ENCODE measurements at places on chromosomes 4 and X.
A peak's percentile ranks its signal among the peaks of the same experiment; 100 is the strongest.

DNA sequence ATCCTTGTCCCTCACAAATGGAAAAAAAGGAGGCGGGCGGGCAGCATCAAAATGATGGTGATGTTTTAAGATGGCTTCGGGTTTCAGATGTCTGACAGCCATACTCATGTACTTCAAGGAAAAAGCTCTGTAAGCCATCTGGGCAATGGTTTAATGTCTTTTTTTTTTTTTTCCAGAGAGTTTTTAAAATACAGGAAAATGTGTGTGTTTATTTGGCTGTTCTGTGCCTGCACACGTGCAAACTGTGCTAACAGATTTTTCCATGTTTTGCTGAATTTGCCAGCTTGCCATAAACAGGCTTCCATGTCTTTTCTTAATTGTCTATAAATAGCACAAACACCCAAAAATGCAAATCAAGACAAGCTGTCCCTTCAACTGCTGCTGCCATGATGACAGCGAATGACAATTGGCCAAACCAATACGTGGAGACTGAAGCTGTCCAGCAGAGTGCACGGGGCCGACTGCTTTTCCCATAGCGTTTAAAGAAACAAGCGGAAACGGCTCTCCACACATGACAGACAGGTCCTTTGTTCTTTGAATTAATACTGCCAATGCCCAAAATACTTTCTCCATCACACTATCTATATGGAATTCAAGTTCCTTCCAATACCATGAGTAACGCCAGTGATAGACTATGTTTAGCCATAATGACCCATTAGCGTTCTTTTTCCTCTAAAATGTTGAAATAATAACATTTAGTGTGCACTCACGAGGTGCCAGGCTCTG lies 35.7 kb downstream of the AFAP1 start:
- no peak for DNase-seq

DNA sequence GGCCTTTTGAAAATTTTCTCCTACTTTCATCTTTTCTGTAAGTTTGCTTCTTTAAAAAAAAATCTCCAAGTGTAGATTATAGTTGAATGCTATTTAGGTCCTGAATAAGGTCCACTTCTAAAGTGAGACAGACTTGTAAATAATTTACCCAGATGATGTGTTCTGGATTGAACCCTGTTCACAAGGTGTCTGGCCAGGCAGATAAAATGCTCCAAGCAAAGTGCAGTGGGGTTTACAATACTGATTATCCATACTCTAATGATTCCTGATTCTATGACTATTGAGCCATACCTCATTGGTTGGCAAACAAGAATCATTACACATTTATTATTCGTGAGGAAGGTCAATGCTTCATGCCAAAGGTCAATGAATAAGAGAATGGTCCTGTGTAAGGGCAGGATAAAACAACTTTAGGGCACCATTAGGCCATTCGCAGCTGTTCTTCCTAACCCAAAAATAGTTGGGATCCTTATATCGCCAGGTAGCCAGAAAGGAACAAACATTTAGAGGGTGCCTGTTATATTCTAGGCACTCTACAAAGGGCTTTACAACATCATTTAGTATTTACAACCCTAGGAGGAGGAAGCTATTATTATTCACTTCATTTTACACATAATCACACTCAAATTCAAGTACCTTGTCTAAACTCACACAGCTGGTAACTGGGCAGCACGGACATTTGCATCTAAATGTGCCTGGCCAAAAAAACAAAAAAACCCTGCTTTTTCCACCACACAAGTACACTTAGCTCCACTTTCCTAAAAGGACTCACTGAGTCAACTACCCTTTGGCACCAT lies 18.6 kb upstream of the SAT1 start:
- no peak for DNase-seq

DNA sequence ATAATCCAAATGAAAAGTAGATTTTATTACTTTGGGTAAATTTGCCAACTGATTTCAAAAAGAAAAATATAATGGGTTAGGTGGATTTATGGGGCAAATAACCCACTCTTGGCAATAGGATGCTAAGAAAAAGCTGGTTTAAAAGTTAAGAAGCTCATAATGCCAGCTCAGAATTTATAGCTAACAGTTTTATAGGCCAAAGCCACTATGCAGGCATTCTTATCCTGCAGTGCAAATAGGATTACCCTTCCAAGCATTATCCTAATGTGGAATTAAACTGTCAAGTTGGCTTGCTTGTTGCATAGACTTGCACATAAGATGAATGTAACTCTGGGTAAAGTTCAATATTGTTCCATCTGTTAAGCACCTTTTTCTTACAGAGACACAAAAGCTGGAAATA lies 703.0 kb downstream of the PCDH18 start:
- DNase-seq: no peak

- DNase-seq: no peak
These were observed 194.7 kb upstream of the LNX1 start for GRCh38 chr4:53785996-53786395.

- no peak for DNase-seq
These were observed 133.4 kb downstream of the ADGRL3 start for GRCh38 chr4:61333490-61333889.

GRCh38 chr4:176545872-176546271 lies 226.1 kb downstream of the SPCS3 start:
- no peak for DNase-seq

DNA sequence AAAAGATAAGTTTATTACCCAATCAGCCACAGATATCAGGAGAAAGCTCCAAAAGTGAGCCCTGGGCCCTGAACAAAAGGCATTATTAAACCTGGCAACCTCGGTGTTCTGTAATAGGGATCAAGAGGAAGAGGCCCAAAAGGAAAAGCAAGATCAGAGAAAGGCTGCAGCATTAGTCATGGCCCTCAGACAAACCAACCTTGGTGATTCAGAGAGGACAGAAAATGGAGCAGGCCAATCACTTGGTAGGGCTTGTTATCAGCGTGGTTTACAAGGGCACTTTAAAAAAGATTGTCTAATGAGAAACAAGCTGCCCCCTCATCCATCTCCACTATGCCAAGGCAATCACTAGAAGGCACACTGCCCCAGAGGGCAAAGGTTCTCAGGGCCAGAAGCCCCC lies 75.7 kb downstream of the AGTR2 start:
- DNase-seq: no peak

- no peak for DNase-seq
These were observed 64.6 kb downstream of the KDM6A start for GRCh38 chrX:44937606-44938005.

DNA sequence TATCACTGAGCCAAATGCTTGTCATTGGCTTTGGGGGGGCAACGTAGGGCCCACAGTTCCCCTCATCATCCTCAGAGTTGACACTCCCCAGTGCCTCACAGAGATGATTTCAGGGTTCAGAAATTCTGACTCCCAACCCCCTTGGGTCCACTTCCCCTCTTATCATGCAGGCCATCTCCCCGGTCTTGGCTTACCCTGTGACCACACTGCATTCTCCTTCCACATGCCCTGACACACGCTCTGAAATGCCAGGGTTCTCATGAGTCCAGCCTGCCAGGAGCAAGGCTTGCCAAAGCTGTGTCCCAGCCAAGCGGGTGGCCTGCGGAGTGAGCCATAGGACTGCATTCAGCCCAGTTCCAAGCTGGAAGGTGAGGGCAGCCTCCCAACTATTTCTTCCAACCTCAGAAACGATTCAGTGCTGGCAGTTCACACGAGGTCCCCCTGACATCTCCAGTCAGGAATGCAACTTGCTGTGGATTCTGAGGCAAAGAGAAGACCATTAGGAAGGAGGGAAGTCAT lies 101.2 kb downstream of the SMIM20 start:
- DNase-seq: peak; percentile 43

DNA sequence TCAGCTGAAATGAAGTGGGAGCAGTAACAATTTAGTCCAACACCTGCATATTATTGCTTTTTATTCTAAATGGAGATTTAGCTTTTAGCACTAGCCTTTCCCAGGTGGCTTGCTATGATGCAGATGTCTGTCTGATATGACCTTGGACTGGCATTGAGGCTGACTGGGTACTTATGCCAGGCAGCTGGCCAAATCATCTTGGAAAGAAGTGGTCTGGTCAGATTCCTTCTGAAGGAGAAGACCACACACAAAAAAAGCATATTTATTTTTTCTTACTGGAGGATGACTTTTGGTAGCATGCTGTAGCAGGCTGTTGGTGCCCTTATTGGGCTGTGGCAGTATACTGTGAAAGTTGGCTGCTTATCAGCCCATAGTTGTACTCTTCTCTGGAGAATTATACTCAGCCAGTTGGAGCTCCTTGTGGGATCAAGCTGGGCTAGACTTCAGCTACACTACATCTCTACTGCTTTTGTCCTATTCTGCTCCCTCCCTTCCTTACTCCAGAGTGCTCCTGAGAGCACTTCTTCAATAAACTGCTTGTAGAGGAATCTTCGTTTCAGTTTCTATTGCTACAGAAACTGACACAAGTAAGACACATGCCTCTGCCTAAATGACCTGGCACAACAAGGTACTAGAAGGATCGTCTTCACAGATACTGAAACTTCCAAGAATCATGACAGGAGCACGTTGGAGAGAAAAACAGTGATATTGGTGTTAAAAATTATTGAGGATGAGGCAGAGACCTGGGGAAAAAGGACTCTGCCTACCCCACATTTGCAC lies 196.8 kb upstream of the RPS6KA3 start:
- no peak for DNase-seq

- no peak for DNase-seq
These were observed 118.3 kb upstream of the ETNPPL start for GRCh38 chr4:108881190-108881589.

DNA sequence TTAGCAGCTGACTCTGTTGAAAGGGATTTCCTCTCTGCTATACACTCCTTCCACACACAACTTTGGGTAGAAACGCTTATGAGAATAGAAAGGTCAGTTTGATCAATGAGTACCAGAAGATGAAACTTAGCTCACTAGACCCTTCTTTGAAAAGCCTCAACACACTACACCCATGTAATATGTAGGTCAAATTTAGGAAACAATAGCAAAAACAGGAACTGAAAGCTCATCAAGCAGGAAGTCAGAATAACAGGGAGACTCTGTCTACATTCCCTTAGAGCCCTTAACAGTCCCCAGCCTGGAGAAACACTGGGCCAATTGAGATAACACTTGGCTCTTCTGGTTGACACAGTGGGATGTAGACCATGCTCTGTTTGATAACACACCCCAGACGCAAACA lies 30.7 kb downstream of the SRPX2 start:
- DNase-seq: no peak

DNA sequence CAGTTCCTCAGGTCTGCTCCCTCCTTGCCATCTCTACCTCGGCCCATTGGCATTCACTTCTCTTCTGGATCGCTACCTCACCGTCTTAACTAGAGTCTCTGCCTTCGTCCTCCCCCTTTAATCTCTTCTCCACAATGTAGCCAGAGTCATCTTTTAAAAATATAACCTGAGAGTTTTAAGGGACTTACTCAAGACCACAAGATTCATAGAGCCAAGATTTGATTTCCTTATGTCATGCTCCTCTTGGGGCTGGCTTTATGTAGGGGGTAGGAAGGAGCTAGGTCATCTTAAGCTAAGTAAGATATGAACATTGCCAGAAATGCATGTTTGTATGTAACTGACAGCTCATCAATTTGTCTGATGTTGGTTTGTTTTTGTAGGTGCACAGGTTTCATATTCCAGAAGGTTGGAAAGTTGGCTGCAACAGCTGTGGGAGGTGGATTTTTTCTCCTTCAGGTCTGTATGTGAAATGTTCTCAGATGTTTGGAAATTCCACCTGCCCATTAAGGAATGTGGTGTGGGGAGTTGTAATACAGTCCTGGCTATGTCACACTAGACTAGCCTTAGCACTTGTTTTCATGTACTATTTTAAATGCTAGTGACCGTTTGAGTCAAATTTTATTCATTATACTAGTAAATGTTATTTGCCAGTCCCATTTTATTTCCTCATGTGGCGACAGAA lies 19.6 kb downstream of the FUNDC2 start:
- no peak for DNase-seq

- no peak for DNase-seq
These were observed 30.9 kb downstream of the YTHDC1 start for GRCh38 chr4:68319040-68319439.

- no peak for DNase-seq
These were observed 366.5 kb downstream of the CXXC4 start for GRCh38 chr4:104128031-104128849.

- DNase-seq: no peak
These were observed 43.7 kb downstream of the NLGN4X start for GRCh38 chrX:6184900-6185515.
